Stimulated activated CD4-positive, alpha-beta T cell treated with anti-CD3 and anti-CD28 coated beads, Interleukin-1b, Interleukin-23, amount 100 ng/mL, for 24 hours (primary cell): ENCODE measurements at places on chromosomes 7 and 10.

- DNase-seq = no peak
These were observed 71.7 kb downstream of the LYZL2 start for GRCh38 chr10:30557884-30558283.

DNA sequence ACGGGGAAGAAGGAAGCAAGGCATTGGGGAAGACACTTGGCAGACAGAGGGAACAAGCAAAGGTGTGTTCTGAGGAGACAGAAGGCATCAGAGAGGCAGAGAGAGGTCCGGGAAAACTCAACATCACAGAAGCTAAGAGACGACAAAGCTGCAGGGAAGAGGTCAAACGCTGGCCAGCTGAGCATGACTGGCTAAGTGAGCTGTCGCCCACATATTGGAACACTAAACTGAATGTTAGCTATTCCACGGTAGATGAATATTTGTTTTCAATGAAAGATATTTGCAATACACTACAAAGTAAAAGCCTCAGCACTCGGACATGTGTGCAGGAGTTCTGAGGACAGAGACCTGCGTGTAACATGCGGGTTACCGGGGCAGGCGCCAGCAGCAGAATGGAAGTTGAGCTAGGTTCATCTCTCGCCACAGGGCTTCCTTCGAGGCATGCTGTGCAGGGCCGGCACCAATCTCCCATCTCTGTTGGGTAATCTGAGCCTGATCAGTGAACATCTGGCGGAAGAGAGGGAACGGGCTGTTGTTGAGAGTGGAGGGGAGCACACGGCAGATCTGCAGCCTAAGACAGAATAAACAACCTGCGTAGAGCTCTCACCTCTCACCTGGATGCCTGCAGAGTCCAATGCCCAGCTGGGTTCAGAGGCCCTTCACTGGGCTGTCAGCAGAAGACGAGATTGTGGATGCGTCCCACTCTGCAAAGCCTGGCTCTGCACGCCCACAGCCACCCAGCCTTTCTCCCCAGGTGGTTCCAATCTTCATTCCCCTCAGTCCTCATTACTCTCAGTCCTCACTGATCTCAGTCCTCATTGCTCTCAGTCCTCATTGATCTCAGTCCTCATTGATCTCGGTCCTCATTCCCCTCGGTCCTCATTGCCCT lies 35.9 kb downstream of the INSIG1 start:
- DNase-seq = no peak

DNA sequence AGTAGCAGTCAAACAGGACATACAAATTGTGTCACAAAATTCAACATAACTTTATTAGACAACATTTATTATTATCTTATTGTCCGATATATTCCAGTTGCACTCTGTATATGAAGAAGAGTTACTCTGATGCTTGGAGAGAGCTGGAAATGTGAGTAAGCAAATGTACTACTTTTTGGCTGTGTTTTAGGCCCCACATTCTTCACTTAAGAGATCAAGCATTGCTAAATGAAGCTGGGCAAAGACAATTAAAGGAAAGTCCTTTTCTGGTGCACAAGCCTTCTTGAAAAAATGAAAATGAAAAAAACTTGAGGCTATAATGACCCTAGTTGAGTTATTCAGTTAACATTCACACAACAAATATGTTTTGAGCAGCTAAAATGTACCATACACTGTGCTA lies 26.1 kb downstream of the MYPN start:
- DNase-seq = no peak

DNA sequence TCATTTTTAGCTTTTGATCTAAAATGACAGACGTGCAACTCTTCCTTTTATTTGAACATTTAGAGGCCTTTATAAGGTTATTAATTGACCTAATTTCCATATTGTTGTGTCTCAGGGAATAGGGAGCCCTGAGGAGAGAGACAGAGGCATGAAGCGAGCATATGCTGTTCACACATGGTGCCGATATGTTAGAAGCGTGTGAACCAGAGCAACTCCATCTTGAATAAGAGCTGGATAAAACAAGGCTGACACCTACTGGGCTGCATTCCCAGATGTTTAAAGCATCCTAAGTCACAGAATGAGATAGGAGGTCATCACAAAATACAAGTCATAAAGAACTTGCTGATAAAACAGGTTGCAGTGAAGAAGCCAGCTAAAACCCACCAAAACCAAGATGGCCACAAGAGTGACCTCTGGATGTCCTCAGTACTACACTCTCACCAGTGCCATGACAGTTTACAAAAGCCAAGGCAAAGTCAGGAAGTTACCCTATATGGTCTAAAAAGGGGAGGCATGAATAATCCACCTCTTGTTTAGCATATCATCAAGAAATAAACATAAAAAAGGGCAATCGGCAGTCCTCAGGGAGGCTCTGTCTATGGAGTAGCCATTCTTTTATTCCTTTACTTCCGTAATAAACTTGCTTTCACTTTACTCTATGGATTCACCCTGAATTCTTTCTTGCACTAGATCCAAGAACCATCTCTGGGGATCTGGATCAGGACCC lies 80.1 kb downstream of the SEC61G start:
- DNase-seq = no peak

- DNase-seq = no peak
These were observed 665.0 kb upstream of the FOXK1 start for GRCh38 chr7:4017081-4017480.
